Muscle of back (tissue), 13 donors: ENCODE measurements at places on chromosomes 7 and 10. TPM values are rescaled to one million over a fixed set of nuclear protein-coding genes. Genes with fewer than 3 reads are reported as not detected.

NODAL gene
- 0.72 TPM for polyA plus RNA-seq

DDC gene
- not detected for polyA plus RNA-seq

ACSM6 gene
- polyA plus RNA-seq = not detected

FOXK1 gene
- polyA plus RNA-seq = 17.9 TPM

PCLO gene
- 0.67 TPM for polyA plus RNA-seq

NKX1-2 gene
- polyA plus RNA-seq = not detected

CALCR gene
- polyA plus RNA-seq = 6.7 TPM

ST8SIA6 gene
- polyA plus RNA-seq = 0.87 TPM

HOXA7 gene
- polyA plus RNA-seq = 11.4 TPM

AIFM2 gene
- polyA plus RNA-seq = 1.5 TPM

NUTM2E gene
- polyA plus RNA-seq = not detected

CASD1 gene
- 61.8 TPM for polyA plus RNA-seq

TMEM176A gene
- 20.8 TPM for polyA plus RNA-seq

OR9A2 gene
- polyA plus RNA-seq = not detected

PSD gene
- 6.1 TPM for polyA plus RNA-seq

CAMK2B gene
- 10.4 TPM for polyA plus RNA-seq

CCDC146 gene
- polyA plus RNA-seq = 4.9 TPM

GPR85 gene
- 1.7 TPM for polyA plus RNA-seq
